ENCODE measurements at places on chromosomes 12 and 14. TPM values are rescaled to one million over a fixed set of nuclear protein-coding genes. Genes with fewer than 3 reads are reported as not detected.

TMCC3 gene
- total RNA-seq, result 16.3 TPM

ART4 gene
- 0.09 TPM for total RNA-seq

CLEC1B gene
- 0.13 TPM for total RNA-seq

IGFBP6 gene
- 132 TPM for total RNA-seq

DNA sequence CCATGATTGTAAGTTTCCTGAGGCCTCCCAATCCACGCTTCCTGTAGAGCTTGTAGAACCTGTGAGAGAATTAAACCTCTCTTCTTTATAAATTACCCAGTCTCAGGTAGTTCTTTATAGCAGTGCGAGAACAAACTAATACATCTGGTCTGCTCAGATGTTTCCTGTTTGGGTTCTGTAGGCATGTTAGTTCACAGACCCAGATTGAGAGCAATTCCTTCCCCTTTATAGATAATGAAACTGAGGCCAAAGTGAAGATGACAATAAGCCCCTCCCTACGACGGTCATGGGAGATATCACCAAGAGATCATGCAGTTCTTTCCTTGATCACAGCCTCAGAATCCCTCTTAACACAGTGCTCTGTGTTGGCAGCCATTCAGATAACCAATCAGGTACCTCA lies 76.5 kb upstream of the CLMN start:
- no peak for DNase-seq
- H3K36me3 ChIP-seq, result no peaks in the 10 kb centered on the region
- H3K27me3 ChIP-seq, result peaks cover 2% of the 10 kb centered on the region
- no peak overlapping the region for H3K27ac ChIP-seq
- H3K4me3 ChIP-seq, result no peak overlapping the region

- no peak for DNase-seq
- H3K27me3 ChIP-seq, result no peaks in the 10 kb centered on the region
- no peaks in the 10 kb centered on the region for H3K36me3 ChIP-seq
- peak overlapping the region; percentile 57 for H3K27ac ChIP-seq
- no peak overlapping the region for H3K4me3 ChIP-seq
- peaks cover 16% of the 10 kb centered on the region for H3K4me1 ChIP-seq
These were observed 161.9 kb upstream of the PLEKHG7 start for GRCh38 chr12:92540782-92541423.

DNA sequence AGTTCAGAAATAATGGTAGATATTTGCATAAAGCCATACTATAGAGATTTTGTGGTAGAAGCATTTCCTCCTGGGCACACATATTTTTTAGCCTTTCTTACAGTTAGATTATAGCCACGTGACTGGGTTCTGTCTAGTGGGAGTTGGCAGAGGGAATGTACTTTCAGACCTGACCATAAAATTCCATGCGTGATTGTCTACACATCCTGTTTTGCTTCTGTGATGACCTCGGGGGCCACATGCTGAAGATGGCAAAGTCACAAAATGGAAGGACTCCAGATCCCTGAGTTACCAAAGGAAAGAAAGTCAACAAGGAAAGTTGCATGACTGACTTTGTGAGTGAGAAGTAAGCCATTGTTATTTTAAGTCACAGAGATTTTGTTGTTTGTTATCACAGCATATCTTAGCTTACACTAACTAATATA lies 14.6 kb upstream of the MIA2 start:
- no peaks in the 10 kb centered on the region for H3K36me3 ChIP-seq
- no peak overlapping the region for H3K27ac ChIP-seq
- no peaks in the 10 kb centered on the region for H3K27me3 ChIP-seq
- H3K4me3 ChIP-seq, result no peak overlapping the region

DNA sequence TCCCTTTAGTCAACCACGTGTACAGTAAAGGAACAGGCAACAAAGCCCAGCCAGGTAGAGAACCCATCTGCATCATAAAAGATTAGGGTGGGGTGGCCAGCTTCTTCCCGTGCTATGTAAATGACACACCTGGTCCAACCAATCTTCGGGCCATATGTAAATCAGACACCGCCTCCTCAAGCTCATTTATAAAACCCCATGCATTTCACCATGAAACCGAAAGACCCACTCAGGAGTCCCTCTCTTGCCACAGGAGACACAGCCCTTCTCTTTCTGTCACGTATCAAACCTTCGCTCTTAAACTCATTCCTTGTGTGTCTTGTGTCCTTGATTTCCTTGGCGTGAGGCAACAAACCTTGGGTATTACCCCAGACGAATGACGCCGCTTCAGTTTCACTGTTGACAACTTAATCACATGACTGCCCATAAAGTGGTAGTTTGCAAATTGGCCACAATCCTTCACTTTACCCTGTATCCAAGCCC lies 59.8 kb upstream of the TBPL2 start:
- no peak overlapping the region for H3K4me3 ChIP-seq
- no peaks in the 10 kb centered on the region for H3K27me3 ChIP-seq
- H3K27ac ChIP-seq, result no peak overlapping the region
- H3K36me3 ChIP-seq, result no peaks in the 10 kb centered on the region
- no peaks in the 10 kb centered on the region for H3K4me1 ChIP-seq
- DNase-seq, result no peak

- peak; percentile 54 for DNase-seq
- H3K4me1 ChIP-seq, result peaks cover 6% of the 10 kb centered on the region
- H3K27me3 ChIP-seq, result no peaks in the 10 kb centered on the region
- no peak overlapping the region for H3K4me3 ChIP-seq
These were observed 4.4 kb upstream of the GPHN start for GRCh38 chr14:66503532-66503931.

GRCh38 chr12:47944685-47945340 lies 18.6 kb upstream of the TMEM106C start:
- no peak overlapping the region for H3K4me3 ChIP-seq
- H3K36me3 ChIP-seq, result no peaks in the 10 kb centered on the region
- peaks cover 30% of the 10 kb centered on the region for H3K4me1 ChIP-seq
- no peak for DNase-seq
- no peak overlapping the region for H3K27ac ChIP-seq

- no peaks in the 10 kb centered on the region for H3K36me3 ChIP-seq
- no peak overlapping the region for H3K4me3 ChIP-seq
- H3K4me1 ChIP-seq, result peaks cover 5% of the 10 kb centered on the region
- DNase-seq, result no peak
These were observed 22.1 kb upstream of the KIF26A start for GRCh38 chr14:104116288-104116755.

GRCh38 chr12:56104815-56105608 lies 653 bp downstream of the PA2G4 start:
- peaks cover 10% of the 10 kb centered on the region for H3K4me1 ChIP-seq
- H3K4me3 ChIP-seq, result peak overlapping the region; percentile 82
- H3K27me3 ChIP-seq, result no peaks in the 10 kb centered on the region
- H3K36me3 ChIP-seq, result peaks cover 54% of the 10 kb centered on the region

GRCh38 chr12:19550626-19551025 lies 111.3 kb downstream of the AEBP2 start:
- no peaks in the 10 kb centered on the region for H3K27me3 ChIP-seq
- no peak overlapping the region for H3K4me3 ChIP-seq
- DNase-seq, result no peak
- H3K4me1 ChIP-seq, result peaks cover 26% of the 10 kb centered on the region
